Gastroesophageal sphincter (tissue), 4 donors: ENCODE measurements at places on chromosomes 4 and X.

DNA sequence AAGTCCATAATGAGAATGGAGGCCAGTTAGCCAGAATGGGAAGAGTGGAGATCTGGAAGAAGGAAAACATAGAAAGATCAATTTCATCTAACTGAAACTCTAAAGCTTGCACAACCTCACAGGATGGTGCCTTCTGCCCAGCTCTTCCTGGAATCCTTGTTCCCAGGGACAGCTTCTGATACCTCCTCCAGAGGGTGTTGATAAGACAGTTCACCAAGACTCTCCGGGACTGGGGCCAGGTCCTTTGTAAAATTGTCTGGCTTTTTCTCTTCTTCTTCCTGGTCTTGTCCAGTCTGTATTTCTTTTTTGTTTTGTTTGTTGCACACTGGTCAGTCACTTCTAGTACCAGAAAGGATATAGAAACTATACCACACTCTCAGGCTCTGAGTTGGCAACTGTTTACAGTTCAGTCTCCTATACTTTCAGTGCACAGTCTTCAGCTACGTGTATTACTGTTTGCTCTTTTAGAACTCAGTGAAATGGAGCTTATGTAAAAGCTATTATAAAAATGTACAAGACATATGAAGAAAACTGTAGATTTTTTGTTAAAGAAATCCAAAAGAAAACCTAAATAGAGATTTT, 142.8 kb upstream of the RPL34 start:
- H3K4me3 ChIP-seq: no peak overlapping the region
- no peak for ATAC-seq
- no peaks in the 10 kb centered on the region for H3K4me1 ChIP-seq
- no peaks in the 10 kb centered on the region for H3K27me3 ChIP-seq

DNA sequence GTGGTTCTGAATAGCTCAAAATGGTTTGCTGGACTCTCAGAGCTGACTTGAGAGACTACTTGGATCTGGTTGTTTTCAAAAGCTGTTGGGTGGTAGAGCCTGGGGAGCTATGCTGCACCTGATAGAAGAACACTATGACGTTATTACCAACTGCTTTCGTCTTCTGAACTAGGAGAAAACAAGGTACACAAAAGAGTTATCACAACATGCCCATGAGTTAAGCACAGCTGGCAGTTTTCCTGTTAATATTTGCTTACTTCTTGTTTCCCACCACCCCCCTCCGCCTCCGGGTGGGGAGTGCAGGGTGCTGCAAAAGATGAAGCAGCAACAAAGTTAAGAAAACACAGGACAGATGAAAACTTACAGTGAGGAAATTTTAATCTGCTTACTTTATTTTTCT, 69.1 kb downstream of the RASL11B start:
- H3K27me3 ChIP-seq: no peaks in the 10 kb centered on the region
- ATAC-seq: no peak
- no peak overlapping the region for H3K4me3 ChIP-seq
- no peaks in the 10 kb centered on the region for H3K4me1 ChIP-seq

GRCh38 chr4:10532155-10532554, 74.9 kb upstream of the ZNF518B start:
- H3K27me3 ChIP-seq: peaks cover 5% of the 10 kb centered on the region
- no peaks in the 10 kb centered on the region for H3K36me3 ChIP-seq
- no peak for ATAC-seq
- no peak overlapping the region for H3K4me3 ChIP-seq
- H3K4me1 ChIP-seq: no peaks in the 10 kb centered on the region

DNA sequence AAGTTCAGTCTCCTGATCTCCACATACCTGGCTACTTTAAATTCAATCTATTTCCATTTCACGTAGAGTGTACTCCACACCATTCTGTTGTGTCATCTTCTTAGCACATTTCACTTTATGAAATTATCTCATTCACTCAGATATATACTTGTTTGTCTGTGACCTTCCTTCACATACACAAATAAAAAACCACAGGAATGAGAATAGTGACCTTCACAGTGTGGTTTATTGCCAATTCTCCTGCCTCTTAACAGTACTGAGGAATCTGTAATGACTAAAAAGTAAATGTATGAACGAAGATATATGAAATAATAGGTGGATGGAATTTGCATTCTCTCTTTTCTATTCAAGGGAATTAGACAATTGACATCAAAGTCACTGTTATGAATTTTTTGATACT, 183.9 kb upstream of the PCDH7 start:
- no peaks in the 10 kb centered on the region for H3K27me3 ChIP-seq
- H3K36me3 ChIP-seq: no peaks in the 10 kb centered on the region
- no peak overlapping the region for H3K27ac ChIP-seq
- H3K4me3 ChIP-seq: no peak overlapping the region
- ATAC-seq: no peak

GRCh38 chr4:10722957-10723356, 38.4 kb upstream of the CLNK start:
- no peaks in the 10 kb centered on the region for H3K4me1 ChIP-seq
- no peak overlapping the region for H3K27ac ChIP-seq
- H3K4me3 ChIP-seq: no peak overlapping the region
- no peak for ATAC-seq

DNA sequence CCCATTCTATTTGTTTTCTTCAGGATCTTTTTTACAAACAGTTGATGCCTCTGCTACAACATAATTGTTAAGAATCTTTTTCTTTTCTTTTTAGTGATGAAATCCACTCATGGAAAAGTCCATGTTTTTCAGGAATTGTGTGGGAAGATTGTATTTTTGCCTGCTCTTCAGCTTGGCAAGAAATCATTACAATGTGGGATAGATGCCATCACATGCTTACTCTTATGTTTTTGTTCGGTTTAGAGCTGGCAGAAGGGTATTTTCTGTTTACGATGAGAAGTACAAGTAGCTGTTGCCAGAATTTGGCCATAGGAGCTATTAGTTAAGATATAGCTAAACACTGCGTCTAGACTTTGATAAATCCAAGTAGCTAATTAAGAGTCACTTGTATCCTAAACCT, 2585.3 kb downstream of the ARAP2 start:
- no peaks in the 10 kb centered on the region for H3K27me3 ChIP-seq
- H3K4me3 ChIP-seq: no peak overlapping the region
- ATAC-seq: no peak
- no peaks in the 10 kb centered on the region for H3K36me3 ChIP-seq

DNA sequence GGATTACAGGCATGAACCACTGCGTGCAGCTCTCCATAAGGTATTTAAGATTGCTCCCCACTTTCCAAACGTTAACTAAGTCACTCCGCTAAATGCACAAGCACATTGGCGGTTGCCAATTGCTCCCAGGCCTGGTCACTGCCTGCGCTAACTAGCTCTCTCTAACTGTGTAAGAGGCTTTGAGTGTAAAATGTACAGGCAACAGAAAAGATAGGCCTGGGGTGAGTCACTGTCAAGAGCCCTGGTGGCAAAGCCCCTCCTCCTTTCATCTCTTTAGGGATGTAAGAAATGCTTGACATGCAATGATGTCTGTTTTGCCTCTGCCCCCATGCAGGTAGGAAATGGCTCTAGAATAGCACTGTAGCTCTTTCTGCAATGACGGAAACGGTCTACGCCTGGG, 329.7 kb upstream of the GATB start:
- H3K4me3 ChIP-seq: no peak overlapping the region
- no peaks in the 10 kb centered on the region for H3K36me3 ChIP-seq
- H3K27ac ChIP-seq: no peak overlapping the region

GRCh38 chr4:165874791-165875371, 1.8 kb downstream of the TLL1 start:
- peaks cover 45% of the 10 kb centered on the region for H3K4me1 ChIP-seq
- peak; percentile 77 for ATAC-seq
- no peaks in the 10 kb centered on the region for H3K36me3 ChIP-seq
- peak overlapping the region; percentile 82 for H3K27ac ChIP-seq

DNA sequence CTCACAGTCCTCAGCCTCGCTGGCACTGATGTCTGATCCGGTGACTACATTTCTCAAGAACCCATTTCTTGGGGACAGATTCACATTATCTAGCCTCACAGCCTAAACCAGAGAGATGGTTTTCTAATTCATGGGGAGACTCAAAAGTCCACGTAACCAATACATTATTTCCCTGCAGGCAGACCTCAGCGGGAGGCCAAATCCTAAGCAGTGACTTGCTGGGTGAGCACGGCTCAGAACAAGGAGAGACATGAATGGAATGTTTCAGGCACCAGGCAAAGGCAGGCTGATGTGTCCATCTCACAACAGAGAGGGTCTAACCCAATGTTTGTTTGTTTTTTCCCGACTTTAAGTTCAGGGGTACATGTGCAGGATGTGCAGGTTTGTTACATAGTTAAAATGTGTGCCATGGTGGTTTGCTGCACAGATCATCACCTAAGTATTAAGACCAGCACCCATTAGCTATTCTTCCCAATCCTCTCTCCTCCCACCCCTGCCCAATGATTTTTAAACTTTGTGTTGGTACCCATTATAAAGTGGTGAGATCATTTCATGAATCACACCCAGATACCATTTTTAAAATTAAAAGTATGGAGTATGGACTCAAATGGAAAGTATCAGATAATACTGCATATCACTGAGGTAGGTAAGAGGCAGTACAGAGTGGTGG, 53.3 kb downstream of the SCD5 start:
- H3K4me1 ChIP-seq: peaks cover 5% of the 10 kb centered on the region
- H3K4me3 ChIP-seq: no peak overlapping the region
- H3K36me3 ChIP-seq: peaks cover 4% of the 10 kb centered on the region
- no peaks in the 10 kb centered on the region for H3K27me3 ChIP-seq
- no peak for ATAC-seq

GRCh38 chr4:76950052-76950955, 752 bp downstream of the SEPTIN11 start:
- H3K27ac ChIP-seq: peak overlapping the region; percentile 89
- peaks cover 18% of the 10 kb centered on the region for H3K4me1 ChIP-seq
- no peaks in the 10 kb centered on the region for H3K27me3 ChIP-seq
- H3K4me3 ChIP-seq: peak overlapping the region; percentile 77
- no peaks in the 10 kb centered on the region for H3K36me3 ChIP-seq

GRCh38 chr4:2295500-2295899, 33.6 kb upstream of the MXD4 start:
- H3K4me3 ChIP-seq: no peak overlapping the region
- ATAC-seq: no peak
- peaks cover 7% of the 10 kb centered on the region for H3K36me3 ChIP-seq
- H3K27me3 ChIP-seq: no peaks in the 10 kb centered on the region
- peaks cover 10% of the 10 kb centered on the region for H3K4me1 ChIP-seq

- no peaks in the 10 kb centered on the region for H3K27me3 ChIP-seq
- H3K4me1 ChIP-seq: peaks cover 9% of the 10 kb centered on the region
- no peak overlapping the region for H3K27ac ChIP-seq
- H3K4me3 ChIP-seq: no peak overlapping the region
- ATAC-seq: no peak
Observed at GRCh38 chr4:123256901-123257300, 139.7 kb upstream of the SPRY1 start.

GRCh38 chrX:17670874-17671273, 66.4 kb upstream of the SCML1 start:
- no peak for ATAC-seq
- H3K36me3 ChIP-seq: no peaks in the 10 kb centered on the region
- no peak overlapping the region for H3K27ac ChIP-seq
- H3K27me3 ChIP-seq: no peaks in the 10 kb centered on the region
- no peak overlapping the region for H3K4me3 ChIP-seq
- no peaks in the 10 kb centered on the region for H3K4me1 ChIP-seq

- no peaks in the 10 kb centered on the region for H3K36me3 ChIP-seq
- ATAC-seq: no peak
- H3K27ac ChIP-seq: peak overlapping the region; percentile 82
- H3K4me3 ChIP-seq: peak overlapping the region; percentile 60
Observed at GRCh38 chr4:54231419-54231767, 2.3 kb downstream of the PDGFRA start.

DNA sequence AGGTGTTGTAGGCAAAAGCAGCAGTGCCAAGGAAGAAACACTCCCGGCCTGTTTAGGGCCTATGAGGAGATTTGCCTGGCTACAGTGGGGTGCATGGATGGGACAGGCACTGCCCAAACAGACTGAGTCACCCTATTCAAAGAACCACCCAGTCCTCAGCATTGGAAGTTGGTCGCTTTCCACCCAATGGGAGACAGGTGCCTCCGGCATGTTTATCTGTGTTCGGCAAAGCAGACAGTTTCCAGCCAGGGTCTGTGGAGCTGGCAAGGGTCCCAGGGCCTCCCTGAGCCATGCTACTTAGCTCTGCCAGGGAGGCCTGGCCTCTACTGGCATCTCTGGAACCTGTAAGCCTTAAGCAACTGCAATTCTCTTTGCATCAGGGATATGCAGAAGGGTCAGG, 165.1 kb upstream of the ATP6AP2 start:
- no peak overlapping the region for H3K4me3 ChIP-seq
- no peak for ATAC-seq
- H3K4me1 ChIP-seq: no peaks in the 10 kb centered on the region
- H3K36me3 ChIP-seq: no peaks in the 10 kb centered on the region
- no peak overlapping the region for H3K27ac ChIP-seq
- no peaks in the 10 kb centered on the region for H3K27me3 ChIP-seq

DNA sequence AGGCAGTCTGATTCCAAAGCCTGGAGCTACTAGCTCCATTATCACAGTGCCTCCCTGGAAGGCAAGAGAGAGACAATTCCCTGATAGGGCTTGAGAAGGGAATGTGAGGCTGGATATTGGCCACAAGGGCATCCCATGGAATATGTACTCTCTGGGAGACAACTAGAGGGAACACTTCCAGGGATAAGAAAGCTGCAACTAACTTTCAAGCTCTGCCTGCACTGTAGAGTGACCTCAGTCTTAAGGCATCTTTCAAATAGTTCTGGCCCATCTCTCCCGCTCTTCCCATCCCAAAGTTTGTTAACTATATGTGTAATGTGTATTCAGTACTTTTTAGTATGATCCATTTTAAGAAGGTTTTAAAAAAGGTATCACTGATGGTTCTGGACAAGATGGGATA, 13.1 kb upstream of the RNF212 start:
- no peaks in the 10 kb centered on the region for H3K36me3 ChIP-seq
- no peak overlapping the region for H3K4me3 ChIP-seq
- H3K27ac ChIP-seq: no peak overlapping the region
- H3K27me3 ChIP-seq: peaks cover 5% of the 10 kb centered on the region
- H3K4me1 ChIP-seq: no peaks in the 10 kb centered on the region

GRCh38 chr4:123976819-123977218, 580.2 kb downstream of the SPRY1 start:
- peaks cover 15% of the 10 kb centered on the region for H3K4me1 ChIP-seq
- no peak for ATAC-seq
- no peaks in the 10 kb centered on the region for H3K27me3 ChIP-seq
- no peaks in the 10 kb centered on the region for H3K36me3 ChIP-seq
- H3K4me3 ChIP-seq: no peak overlapping the region

- H3K36me3 ChIP-seq: no peaks in the 10 kb centered on the region
- peaks cover 32% of the 10 kb centered on the region for H3K4me1 ChIP-seq
- peak overlapping the region; percentile 89 for H3K27ac ChIP-seq
- no peaks in the 10 kb centered on the region for H3K27me3 ChIP-seq
Observed at GRCh38 chrX:129540722-129541184, 694 bp downstream of the OCRL start.
